ENCODE measurements at places on chromosomes 3 and 15.

GRCh38 chr3:53264718-53265117 is 8.9 kb upstream of the TKT start:
- no peak for DNase-seq

GRCh38 chr3:18672561-18672960 is 247.4 kb upstream of the SATB1 start:
- no peak for DNase-seq

DNA sequence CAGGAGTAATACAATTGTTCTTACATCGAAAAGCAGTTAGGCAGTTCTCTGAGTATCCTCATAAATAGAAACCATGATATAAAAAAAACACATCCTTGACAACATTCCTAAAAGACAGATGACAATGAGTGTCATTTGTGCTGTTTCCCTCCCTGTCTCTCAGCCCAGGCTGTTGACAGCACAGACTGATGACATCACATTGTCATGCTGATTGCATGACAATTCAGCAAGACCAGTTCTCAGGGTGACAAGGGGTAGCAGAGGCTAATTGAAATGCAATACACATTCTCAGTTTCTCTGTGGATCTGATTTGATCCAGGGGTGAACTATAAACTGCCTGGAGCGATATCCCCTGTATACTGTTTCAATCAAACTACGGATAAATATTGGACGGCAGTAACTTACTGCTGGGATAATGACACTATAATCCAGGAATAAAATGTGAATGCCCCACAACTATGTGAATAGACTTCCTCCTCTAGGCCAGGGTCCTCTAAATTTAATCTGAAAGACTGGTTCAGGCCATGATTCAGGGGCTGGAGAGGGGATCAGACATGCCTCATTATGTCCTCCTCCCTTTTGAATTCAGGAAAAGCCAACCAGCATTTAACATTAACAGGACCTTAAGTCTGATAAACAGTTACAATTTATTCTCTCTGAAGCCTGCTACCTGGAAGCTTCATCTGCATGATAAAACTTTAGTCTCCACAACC is 16.7 kb upstream of the EIF1B start:
- no peak for DNase-seq

- DNase-seq, result no peak
These were observed 152.6 kb upstream of the GBE1 start for GRCh38 chr3:81913886-81914663.

- no peak for DNase-seq
These were observed 66.9 kb upstream of the PRR20G start for GRCh38 chr3:127354761-127355160.

GRCh38 chr3:39920271-39920670 is 110.9 kb downstream of the MYRIP start:
- DNase-seq, result no peak

- no peak for DNase-seq
These were observed 313.4 kb downstream of the CNTN6 start for GRCh38 chr3:1406250-1406649.

DNA sequence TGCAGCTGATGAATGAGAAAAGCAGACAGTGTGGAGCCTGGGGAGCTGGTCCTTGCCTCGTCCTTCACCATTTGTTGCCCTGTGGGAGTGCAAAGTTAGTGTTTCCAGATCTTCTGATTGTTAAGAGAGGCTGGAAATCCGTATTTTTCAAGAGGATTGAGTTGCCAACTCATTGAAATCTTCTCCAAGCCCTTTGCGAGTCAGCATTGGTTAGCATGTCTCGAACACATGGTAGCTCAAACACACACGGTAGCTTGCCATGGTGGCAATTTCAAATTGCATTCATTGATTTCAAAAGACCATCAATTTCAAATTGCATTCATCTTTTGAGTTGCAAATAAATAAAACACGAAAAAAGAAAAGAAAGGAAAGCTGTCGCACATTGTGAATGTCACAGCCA is 70.7 kb downstream of the SLCO3A1 start:
- DNase-seq, result no peak

- no peak for DNase-seq
These were observed 467 bp downstream of the HGD start for GRCh38 chr3:120681506-120682038.
